ENCODE measurements at places on chromosomes 3 and 15. TPM values are rescaled to one million over a fixed set of nuclear protein-coding genes. Genes with fewer than 3 reads are reported as not detected.

GRCh38 chr3:38154625-38155255 is 10.6 kb upstream of the OXSR1 start:
- peaks cover 10% of the 10 kb centered on the region for H3K4me1 ChIP-seq
- no peaks in the 10 kb centered on the region for H3K36me3 ChIP-seq
- no peak for DNase-seq
- H3K27ac ChIP-seq, result no peak overlapping the region
- no peaks in the 10 kb centered on the region for H3K27me3 ChIP-seq
- no peak overlapping the region for H3K4me3 ChIP-seq

- no peak overlapping the region for H3K4me3 ChIP-seq
- H3K36me3 ChIP-seq, result no peaks in the 10 kb centered on the region
- no peak for DNase-seq
- no peaks in the 10 kb centered on the region for H3K4me1 ChIP-seq
These were observed 61.2 kb upstream of the LRTM1 start for GRCh38 chr3:54988838-54989630.

DNA sequence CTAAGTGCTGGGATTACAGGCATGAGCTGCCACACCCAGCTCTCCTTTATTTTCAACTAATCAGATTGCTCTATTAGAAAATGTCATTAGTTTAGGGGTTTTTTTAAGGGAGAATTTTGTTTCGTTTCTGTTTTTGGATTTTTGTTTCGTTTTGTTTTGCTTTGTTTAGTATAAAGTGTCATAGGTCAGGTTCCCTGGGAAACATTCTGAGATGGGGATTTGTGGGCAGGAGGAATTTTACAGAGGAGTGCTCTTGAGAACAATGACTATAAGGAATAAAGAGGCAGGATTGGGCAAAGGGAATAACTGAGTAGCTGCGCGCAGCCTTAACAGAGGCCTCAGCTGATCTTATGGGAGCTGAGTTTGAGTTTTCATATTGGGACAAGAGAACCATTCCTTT is 86.8 kb upstream of the NR2F2 start:
- H3K4me1 ChIP-seq, result no peaks in the 10 kb centered on the region
- H3K27me3 ChIP-seq, result peaks cover 8% of the 10 kb centered on the region
- peaks cover 5% of the 10 kb centered on the region for H3K36me3 ChIP-seq
- no peak overlapping the region for H3K4me3 ChIP-seq
- no peak for DNase-seq
- no peak overlapping the region for H3K27ac ChIP-seq

DNA sequence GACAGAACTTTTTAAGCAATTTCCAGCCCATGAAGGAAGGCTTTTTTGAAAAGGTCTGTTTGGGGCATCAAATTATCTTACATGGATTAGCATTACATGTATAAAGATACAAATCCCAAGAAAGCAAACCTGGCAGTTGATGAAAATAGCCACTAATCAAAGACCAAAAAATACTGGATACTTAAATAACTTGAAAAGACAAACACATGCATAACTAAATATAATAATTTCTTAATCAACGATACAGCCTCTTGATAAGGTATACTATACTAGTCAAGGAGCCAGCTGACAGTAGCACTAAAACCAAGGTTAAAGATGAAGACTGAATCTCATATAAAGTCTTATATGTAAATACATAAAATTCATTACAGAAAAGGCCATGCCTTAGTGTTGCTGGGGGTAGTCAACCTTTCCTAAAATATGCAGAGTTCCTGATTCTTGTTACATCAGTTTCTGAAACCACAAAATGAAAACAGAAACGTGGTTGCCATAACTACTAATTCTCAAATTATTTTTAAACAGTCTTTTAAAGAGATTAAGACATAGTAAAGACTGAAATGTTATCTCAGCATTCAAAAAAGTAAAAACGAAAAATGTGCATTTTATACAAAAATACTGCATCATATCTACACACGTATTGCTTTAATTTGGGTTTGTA is 2.0 kb downstream of the ANKRD28 start:
- peaks cover 54% of the 10 kb centered on the region for H3K4me1 ChIP-seq
- H3K27ac ChIP-seq, result no peak overlapping the region
- H3K4me3 ChIP-seq, result no peak overlapping the region
- no peak for DNase-seq
- H3K36me3 ChIP-seq, result peaks cover 33% of the 10 kb centered on the region
- H3K27me3 ChIP-seq, result no peaks in the 10 kb centered on the region

GRCh38 chr15:89812011-89812846 is 2.4 kb downstream of the ANPEP start:
- H3K36me3 ChIP-seq, result peaks cover 7% of the 10 kb centered on the region
- peaks cover 11% of the 10 kb centered on the region for H3K4me1 ChIP-seq
- no peak for DNase-seq
- no peak overlapping the region for H3K27ac ChIP-seq
- H3K4me3 ChIP-seq, result peak overlapping the region; percentile 60
- H3K27me3 ChIP-seq, result peaks cover 30% of the 10 kb centered on the region

UBE3A gene
- total RNA-seq, result 145 TPM

ADAMTS17 gene
- 2.4 TPM for total RNA-seq

OIP5 gene
- 5.3 TPM for total RNA-seq
